HS-27A (cell line): ENCODE measurements at places on chromosomes 16 and 17.

GRCh38 chr17:5788266-5788900 is 204.1 kb upstream of the NLRP1 start:
- no peak for DNase-seq

- no peak for DNase-seq
Observed at GRCh38 chr17:57062865-57063264, 22.2 kb upstream of the AKAP1 start.

DNA sequence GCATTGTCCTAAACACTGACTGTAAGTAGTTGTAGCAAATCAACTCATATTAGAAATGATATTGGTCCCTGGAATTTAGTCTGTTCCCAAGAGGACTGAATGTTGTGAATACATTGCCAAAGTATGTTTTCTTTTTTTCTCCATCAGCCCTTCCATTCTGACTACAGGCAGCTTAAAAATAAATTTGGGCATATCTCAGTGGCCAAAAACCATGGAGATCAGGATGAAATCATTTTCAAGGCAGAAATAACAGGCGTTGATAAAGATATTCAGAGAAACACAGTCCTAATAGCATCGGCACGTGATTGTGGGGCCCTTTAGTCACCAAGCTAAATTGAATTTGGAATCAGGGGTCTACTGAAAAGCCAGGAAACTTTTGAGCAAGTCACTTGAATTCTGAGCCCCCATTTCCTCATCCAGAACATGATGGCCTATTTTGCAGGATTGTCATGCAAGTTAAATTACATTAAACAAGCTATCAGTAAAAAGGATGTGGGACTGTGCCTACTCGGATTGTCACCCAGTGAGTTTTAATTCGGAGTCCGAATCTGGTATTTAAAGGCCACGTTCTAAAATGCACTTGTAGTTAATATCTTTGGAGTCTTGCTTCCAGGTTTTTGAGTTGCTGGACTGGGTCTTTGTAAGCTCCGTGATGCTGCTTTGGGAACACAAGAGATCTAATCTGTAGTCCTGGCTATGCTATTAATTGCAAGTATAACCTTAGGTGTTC is 17.1 kb downstream of the HLF start:
- no peak for DNase-seq

DNA sequence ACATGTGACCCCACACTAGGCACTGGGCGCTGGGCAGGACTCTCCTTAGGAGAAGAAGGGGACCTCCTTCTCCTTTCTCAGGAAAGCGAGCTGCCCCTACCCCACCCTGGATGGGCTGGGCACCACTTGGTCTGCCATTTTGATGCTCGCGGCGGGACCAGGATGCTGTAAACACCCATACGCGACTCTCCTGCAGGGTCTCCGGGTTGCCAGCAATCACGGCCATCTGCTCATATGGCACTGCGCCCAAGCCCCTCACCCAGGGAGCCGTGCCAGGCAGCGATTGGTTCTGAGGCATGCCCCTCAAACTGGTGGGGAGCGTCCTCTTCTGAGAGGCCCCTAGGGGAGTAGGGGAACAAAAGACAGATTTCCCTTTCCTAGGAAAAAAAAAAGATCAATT is 99.0 kb downstream of the C16orf78 start:
- no peak for DNase-seq

GRCh38 chr17:80863626-80864025 is 128.0 kb upstream of the CHMP6 start:
- DNase-seq: no peak

- no peak for DNase-seq
Observed at GRCh38 chr16:17962726-17963125, 373.8 kb downstream of the NPIPA8 start.

GRCh38 chr17:80937462-80938381 is 53.9 kb upstream of the CHMP6 start:
- no peak for DNase-seq
